NCI-H510A (cell line): ENCODE measurements at places on chromosomes 6 and 20.
A peak's percentile ranks its signal among the peaks of the same experiment; 100 is the strongest.

- no peak for DNase-seq
These were observed 2.8 kb downstream of the COL9A3 start for GRCh38 chr20:62819494-62820174.

DNA sequence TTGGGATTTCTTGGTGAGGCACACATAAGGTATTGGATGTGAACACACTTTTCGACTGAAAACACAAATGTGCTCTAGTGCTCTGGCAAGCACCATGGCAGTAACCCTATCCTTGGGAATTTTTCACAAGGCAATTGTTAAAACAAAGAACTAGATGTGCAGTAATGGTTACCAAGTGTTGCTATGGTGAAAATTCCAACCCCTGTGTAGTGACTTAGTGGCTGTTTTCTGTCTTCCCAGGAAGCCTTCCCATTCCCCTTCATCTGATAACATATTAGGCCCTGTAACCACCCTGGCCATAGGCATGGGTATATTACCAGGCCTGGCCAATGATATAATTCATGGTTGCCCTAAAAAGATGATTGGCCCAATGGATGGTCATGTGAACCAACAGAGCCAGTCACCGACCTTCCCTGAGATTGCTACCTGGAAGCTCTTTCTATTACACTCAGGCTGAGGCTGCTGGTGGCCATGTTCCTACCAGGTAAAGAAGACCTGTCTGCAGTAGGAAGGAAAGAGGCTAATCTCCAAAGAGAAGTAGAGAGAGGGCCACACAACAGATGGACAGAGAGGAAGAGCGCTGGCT lies 4.1 kb downstream of the C20orf202 start:
- no peak for DNase-seq

DNA sequence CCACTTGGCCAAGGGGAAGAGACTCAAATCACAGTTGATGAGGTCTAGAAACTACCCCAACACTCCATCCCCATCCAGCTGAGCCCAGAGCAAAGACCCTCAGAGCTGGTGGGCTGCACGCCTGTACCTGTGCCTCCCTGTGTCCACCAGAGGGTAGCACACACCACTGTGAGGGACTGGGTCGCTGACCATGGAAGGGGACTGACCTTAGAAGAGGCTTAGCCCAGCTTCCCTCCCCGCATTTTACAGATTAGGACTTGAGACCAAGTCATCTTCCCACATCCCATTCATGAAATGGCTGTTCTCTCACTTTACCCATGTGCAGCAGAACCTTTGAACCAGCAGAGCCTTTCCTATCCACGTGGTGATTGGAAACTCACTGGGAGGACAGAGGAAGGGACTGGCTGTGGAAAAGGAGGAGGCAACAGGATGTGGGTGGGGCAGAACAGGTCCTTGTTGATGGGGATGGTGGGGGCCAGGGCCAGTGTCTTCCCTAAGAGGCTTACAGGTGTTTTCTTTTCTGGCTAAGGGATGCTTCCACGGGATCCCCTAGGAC lies 44.3 kb downstream of the CPXM1 start:
- DNase-seq: no peak

DNA sequence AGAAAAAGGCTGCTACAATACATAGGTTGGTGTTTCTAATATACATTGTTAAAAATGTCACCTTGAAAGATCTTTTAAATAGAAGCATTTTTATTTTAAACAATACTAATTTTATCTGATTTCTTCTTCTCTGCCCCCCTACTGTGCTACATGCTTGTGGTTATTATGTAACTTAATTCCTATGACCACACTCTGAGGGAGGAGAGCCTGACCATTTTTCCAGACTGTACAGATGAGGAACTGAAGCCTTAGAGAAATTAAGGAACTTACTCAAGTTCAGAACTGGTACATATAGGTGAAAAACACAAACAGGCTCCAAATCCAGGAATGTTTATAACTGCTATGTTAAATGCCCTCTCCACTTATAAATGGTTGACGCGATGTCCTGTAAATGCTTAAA lies 43.4 kb upstream of the ARHGAP18 start:
- DNase-seq: no peak

DNA sequence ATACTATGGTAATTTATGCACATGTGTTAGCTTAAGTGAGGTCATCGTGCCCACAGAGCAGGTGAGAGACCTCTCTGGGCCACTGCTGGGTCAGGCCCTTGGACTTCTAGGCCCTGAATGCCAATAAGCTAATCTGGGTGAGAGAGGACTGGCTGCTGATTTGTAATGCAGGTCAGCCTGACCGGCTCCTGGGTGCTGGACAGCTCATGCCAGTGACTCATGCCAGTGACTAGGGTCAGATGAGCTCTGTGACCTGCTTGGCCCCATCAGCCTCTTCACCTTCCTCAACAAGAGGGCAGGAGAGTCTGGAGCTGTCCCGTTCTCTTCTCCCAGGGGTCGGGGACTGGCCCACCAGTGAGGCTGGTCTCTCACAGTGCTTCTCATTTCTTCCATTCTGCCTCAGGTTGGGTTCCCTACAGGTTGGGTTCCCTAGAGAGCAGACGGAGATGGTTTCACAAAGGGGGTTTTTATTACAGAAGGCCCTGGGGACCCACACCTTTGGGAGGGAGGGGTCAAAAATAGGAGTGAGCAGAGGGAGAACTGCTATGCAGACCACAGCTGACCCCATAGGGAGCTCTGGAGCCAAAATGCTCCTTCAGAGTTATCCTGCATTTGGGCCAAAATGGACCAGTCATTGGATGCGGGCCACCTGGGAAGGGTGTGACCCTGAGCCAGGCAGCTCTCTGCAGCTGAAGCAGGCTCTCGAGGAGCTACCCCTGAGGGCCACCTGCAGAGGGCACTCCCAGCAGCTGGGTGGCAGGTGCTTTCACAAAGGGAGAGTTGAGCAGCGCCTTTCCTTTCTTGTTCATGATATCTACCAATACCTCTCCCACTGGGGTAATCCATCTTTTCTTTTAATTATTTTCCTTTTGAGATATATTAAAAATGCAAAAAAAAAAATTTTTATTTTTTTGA lies 2.2 kb upstream of the OXT start:
- peak; percentile 65 for DNase-seq
